ENCODE measurements at places on chromosomes 1 and 21. TPM values are rescaled to one million over a fixed set of nuclear protein-coding genes. Genes with fewer than 3 reads are reported as not detected.

DNA sequence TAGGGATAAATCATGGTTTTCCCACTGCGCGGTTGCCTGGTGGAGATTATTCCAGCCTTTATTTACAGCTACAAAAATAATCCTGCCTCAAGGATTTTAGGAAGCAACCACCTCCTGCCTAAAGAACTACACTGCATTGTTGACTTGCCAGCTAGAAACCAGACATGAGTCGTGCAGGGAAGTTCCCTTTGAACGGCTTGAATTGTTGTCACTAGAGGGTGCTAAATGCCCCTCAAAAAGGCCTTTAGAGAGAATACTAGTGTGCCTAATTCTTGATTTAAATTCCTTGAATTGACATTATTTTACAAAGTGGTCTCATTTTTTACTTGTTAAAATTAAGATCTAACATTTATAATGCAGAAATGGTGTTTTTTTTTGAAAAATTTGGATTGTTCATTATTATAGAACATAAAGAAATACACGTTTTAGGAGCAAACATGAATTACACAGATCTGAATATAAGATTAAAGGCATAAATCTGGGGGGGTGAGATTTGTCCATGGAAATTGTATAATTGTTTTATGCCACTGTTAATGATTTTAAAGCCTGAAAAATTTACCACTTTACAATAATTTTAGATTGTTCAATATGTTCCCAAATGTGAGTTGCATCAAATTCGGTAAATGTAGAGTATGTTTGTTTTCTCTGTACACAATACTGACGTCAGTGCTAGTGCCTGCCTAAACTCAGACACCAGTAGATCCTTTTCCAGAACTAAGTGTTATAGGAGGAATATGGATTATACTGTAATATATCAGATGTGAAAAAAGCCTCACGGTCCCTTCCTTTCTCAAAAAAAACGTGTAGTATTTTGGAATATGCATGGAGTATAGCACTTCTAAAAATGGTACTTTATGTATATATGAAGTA lies 7.6 kb upstream of the ERG start:
- DNase-seq = no peak

DNA sequence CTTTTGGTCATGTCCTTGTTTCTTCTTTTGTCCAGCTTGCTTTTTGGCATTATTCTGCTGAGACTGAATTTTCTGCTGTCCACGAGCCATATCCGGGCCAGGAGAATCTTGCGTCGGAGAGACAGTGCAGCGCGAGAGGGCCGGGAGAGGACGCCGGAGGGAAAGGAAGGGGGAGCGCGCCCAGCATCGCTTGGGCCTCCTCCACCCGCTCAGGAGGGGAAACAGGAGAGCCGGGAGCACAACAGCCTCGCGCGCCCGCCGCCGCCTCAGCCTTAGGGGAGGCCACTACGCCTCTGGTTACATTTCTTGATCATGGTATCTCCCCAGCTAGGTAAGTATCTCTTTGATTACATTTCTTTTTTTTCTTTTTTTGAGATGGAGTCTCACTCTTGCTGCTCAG lies 7.4 kb upstream of the DEGS1 start:
- no peak for DNase-seq

Gene APCS
- not detected for total RNA-seq

GRCh38 chr1:226937940-226938725 lies 2.0 kb upstream of the COQ8A start:
- no peak for DNase-seq

Gene IVL
- total RNA-seq = 0.27 TPM

DNA sequence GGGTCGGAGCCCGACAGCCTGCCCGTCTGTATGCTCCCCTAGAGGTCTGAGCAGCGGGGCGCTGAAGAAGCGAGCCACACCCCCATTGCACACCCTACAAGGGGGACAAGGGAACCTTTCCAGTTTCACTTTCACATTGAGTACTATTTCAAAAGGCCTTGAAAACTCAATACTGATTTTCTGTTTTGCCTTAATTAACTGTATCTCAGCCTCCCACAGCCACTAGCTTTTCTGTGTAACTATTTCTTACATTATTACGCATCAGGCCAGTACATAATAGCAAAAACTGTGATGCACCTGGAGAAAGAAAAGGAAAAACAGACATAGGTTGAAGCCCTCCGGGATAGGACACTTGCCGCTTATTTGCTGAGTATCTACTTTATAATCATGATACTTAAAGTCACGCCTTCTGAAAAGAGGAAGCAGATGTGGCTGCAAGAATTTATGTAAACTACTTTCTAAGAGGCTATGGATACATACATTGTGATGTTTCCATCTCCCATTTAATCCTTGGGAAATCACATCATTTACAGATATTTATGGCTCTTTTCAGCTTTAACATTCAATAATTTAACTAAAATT lies 1719.5 kb downstream of the MRPL39 start:
- DNase-seq = no peak

- DNase-seq = no peak
Measured at GRCh38 chr1:219731771-219732170, 118.9 kb upstream of the ZC3H11B start.

Gene PODN
- 152 TPM for total RNA-seq

Gene ZYG11A
- not detected for total RNA-seq

GRCh38 chr1:160066829-160067745 lies 2.9 kb downstream of the KCNJ10 start:
- DNase-seq = no peak

DNA sequence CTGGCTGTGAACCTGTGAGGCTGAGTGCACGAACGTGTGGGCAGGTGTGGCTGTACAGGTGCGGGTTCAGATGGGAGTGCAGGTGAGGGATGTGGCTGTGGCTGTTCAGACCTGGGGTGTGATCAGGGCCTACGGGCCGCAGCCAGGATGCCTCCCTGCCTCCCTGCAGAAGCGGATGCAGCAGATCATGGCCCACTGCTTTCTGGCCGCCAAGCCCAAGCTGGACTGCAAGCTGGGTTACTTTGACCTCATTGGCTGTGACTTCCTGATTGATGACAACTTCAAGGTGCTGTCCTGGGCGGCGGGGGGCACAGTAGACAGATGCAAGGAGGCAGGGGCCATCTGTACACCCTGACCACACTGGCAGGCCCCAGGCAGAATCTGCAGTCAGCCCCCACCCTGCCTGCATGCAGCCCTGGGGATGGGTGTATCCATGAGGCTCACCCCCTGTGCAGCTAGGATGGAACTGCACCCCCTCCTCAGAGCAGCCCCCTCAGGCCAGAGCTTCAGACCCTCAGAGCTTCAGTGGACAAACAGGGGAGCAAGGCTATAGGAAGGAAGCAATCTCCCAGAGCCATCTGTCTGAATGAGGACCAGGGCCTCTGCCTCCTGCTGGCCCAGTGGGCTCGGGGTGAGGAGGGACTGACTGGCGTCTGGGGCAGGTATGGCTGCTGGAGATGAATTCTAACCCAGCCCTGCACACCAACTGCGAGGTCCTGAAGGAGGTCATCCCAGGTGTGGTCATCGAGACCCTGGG lies 9.8 kb downstream of the TNFRSF18 start:
- no peak for DNase-seq

GRCh38 chr1:117674521-117675400 lies 68.9 kb downstream of the TENT5C start:
- DNase-seq = no peak

- no peak for DNase-seq
Measured at GRCh38 chr21:35326677-35327076, 277.6 kb upstream of the RUNX1 start.

Gene GSTM3
- total RNA-seq = 68.6 TPM

GRCh38 chr1:230261928-230262650 lies 164.0 kb downstream of the PGBD5 start:
- no peak for DNase-seq
